ENCODE measurements at places on chromosomes 4 and X.

DNA sequence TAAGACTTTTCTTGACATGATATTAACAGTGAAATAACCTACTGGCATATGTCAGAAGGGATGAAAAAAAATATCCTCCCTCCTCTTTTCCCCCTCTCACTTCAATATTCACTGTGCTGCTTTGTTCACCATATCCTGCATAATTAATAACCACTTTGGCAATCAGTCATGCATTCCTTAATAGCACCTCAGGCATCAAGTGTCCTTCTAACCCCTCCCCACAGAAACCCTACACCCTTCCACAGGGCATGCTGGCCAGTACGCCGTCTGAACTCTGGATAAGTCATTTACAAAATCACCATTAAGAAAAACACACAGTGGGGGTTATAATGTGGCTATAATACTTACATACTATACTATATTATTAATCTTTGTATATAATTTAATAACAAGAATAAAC, 165.9 kb downstream of the PDGFC start:
- no peak for DNase-seq

GRCh38 chr4:71635139-71635748, 148.6 kb downstream of the GC start:
- no peak for DNase-seq

DNA sequence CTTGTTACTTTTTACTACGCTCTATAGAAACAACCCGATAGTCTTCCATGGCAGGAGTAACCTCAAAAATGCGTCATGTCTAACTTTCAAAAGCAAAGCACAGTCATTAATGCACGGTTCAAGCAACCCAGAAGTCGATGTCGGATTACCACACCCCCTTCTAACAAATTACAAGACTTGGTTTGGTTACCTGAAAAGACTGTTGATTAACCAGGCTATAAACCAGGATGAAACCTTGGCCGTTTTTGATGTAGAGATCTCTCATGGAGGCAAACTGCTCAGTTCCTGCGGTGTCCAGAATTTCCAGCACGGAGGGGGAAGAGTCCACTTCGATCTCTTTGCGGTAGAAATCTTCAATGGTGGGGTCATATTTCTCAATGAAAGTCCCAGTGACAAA, 2.4 kb downstream of the RAP2C start:
- no peak for DNase-seq

DNA sequence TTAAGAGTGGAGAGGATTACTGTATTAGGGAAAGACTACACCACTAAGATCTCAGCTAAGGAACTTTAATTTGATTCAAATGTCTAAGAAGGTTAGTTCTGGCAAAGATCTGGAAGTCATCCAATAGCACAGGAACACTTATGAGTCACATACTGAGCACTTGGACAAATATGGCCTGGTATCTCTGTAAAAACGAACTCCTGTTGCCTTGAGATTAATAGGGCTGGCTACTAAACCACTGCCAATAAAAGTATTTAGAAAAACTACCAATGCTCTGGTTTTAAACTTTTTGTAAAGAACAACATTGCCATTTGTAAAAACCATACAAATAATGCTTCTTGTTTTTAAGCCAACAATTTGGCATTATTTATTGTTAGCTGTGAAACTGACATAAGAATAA, 70.5 kb downstream of the SEC24D start:
- no peak for DNase-seq

- DNase-seq = no peak
These were observed 273.9 kb downstream of the ARAP2 start for GRCh38 chr4:35970366-35970960.

DNA sequence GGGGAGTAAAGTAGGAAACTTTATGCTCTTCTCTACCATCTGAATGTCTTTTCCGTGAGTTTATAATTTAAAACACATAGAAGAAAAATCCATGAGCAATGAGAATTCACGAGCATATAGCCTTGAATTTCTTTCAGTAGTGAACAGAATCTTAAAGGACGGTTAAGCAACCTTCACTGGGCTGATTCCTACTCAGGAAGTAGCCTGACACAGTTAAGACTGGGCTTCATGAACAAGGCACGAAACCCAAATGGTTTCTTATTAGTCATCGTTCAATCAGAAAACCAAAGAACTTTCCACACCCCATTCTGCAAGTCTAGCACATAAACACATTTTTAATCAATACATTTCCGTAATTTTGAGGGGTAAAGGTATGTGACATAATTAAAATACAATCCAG, 95.8 kb downstream of the SH3KBP1 start:
- no peak for DNase-seq

GRCh38 chr4:13990596-13991589, 363.4 kb upstream of the BOD1L1 start:
- DNase-seq = no peak

DNA sequence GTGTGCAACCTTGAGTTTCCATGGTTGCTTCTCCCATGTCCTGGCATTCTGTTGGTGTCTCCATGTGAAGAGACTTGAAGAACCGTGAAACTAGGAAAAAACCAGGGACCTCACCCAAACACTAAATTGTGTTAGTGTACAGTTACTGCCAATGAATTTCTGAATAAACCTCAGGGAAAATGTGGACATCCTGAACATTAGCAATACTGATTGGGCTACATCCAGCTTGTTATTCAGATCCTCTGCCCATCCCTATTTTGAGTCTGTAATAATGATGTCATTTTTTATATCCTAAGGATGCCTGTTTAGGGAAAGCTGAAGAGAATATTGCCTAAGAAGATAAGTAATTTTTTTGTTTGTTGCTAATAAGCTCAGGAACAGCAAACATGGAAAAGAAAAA, 262.7 kb downstream of the TMA16 start:
- no peak for DNase-seq

DNA sequence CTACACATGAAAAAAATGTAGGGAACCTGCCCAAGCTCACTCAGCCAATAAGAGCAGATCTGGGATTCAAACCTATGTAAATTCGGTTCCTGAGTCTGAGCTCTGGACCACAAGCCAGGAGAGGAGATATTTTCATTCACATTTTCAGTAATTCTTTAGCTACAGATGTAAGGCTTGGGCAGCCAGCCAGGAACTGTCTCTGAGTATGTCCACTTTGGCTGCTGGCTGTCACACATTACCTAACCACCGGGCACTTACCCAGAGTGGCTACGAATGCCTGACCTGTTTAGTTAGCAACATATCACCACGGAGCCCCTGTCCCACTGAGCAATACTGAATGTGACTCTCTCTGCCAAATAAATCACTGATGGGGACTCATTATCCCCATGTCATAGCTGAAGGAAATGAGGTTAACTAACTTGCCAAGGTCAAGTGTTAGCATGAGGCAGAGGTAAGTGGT, 15.3 kb downstream of the USP46 start:
- DNase-seq = no peak

DNA sequence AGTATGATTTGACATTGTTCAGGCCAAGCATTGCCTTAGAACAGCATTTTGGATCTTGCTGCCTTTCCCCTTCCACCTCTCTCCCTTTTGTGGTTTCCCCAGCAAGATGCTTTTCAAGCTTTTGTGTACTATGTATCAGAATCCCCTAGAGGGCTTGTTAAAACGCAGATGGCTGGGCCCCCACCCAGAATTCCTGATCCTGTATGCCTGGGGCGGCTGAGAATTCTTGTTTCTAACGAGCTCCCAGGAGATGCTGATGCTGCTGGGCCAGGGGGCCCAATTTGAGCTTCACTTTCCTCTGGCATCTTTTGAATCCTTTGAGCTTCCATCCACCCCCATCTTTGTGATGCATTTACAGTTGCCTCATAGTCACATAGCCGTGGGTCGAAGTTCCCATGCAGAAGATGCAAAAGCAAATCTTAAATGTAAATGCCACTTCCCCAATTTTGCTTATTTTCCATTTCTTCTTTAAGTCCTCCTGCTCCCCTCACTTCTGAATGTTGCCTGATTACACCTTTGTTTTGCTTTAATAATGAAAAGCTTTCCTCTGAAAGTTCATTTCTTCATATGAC, 18.5 kb downstream of the HCCS start:
- no peak for DNase-seq

- no peak for DNase-seq
These were observed 43.1 kb upstream of the MXD4 start for GRCh38 chr4:2304877-2305561.

DNA sequence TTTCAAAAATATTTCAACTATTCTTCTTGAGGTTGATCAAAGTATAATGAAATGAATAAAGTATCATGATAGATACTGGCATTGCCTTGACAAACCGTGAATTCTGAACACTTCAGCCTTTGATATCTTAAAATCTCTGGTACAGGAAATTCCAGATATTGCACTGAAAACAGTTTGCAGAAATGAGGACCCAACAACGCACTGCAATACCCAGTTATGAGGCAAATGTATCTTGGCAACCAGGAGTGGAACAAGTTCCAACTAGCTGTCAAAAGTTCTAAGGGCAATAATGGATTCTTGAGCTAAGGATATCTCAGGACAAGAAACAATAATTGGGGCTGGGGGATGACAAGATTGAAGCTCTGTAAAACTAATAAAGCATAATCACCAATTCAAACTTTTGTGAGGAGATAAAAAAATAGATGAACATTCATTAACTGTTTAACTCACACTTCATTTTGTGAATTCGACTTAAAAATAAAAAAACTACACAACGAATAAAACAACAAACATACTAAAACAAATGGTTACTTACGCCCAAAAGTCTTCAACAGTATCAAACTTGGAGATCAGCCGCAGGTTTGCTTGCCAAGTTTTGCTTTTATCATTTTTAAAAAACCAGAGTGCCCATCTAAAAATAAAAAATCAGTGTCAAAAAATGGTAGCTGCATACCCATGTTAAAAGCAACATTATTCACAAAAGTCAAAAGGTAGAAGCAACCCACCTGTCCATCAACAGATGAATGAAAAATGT, 38.1 kb downstream of the EIF4E start:
- DNase-seq = no peak

DNA sequence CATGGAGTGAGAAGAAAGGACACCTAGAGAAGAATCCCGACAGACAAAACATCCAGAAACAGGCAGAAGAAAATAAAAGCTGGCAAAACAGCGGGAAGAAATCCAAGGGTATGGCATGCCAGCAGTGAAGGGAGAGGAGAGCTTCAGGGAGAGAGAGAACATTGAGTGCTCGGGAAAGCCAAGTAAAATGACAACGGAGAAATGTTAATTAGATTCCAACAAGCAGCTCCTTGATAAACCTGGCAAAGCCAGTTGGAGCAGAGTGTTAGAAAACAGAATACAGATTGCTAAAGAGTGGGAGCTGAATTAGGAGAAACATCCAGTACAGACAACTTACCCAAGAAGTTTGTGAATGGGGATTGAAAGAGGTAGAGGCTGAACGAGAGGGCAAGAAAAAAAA, 40.4 kb upstream of the MAOA start:
- no peak for DNase-seq
